ENCODE measurements at places on chromosomes 16 and 17.

- DNase-seq: no peak
Measured at GRCh38 chr16:75455677-75456076, 8.8 kb downstream of the TMEM170A start.

DNA sequence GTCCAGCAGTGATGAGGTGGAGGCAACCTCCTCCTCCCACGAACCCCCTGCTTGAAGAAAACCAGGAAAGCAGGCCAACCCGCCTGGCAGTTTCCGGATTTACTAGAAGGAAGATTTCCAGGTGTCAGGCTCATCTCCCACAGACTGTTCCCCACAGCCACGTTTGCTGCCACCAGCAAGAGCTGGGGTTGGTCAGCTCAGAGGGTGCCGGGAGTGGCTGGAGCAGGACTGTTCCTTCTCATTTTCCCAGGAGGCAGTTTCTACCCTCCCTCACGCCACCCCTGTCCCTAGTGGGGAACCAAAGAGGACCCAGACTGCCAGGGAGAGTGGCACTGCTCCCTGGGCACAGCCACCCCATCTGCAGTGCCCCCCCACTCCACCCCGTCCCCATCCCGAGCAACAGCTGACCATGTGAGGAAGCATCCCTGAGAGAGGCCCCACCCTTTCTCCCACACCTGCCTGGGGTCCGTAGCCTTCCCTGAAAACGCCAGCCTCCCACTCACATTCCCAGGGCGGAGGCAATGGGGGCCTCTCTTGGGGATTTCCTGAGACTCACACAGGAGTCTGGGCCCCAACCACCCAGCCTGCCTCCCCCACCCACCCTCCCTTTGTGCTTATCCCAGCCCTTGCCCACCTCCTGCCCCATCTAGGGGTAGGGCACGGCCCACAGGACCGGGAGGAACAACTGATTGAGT, 5.9 kb downstream of the KRT17 start:
- DNase-seq: no peak

DNA sequence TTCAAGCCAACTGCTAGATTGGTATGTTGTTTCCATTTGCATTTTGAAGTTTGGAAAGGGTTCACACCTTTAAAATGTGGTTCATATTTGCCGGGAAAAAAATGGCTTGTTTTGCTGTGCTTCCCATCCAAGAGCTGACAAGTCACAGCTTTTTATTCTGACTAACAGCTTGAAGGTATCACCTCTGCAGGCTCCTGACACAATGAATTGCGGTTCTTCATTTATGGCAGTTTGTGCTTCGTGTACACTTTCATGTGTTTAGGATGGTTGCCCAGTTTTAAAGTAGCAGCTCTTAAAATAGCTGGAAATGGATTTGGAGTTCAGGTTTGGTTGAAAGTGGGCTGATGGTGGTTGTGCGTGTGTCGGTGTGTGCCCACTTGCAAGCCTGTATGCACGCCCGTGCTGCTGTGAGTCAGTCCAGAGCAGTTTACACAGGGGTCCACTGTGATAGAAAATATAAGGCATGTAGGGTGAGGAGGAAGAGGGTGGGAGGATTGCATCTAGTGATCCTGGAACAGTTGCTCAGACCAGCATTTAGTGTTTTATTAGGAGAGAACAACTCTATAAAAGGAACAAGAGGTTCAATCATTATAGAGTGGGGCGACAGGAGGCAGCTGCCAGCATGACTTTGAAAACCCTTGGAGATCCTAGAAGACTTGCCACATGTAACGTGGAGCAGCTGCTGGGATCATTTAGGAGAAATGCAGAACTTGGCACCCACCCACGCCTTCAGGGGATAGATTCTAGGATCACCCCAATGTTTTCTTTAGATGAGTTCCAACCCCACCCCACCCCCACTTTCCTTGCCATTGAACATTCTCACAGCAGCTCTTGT, 108.0 kb upstream of the TBX2 start:
- no peak for DNase-seq

DNA sequence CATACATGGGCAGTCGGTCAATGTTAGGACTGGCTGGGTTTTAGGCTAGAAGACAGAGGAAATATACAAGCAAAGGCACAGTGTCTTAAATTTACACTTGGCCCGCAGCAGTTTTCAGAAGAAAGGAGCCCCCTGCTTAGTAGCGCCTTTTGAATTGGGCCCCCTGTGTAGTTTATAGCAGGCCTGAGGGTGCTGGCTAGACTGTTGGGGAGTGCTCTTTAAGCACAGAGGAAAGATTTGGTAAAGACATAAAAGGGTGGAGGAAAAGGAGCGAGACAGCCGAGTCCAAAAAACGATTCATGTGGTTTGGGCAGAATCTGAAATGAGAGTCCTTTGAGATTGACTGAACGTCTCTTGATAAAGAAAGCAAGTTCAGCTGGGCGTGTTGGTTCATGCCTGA, 10.6 kb downstream of the RMI2 start:
- no peak for DNase-seq

- no peak for DNase-seq
Measured at GRCh38 chr17:38604479-38605403, 1.0 kb downstream of the SRCIN1 start.

DNA sequence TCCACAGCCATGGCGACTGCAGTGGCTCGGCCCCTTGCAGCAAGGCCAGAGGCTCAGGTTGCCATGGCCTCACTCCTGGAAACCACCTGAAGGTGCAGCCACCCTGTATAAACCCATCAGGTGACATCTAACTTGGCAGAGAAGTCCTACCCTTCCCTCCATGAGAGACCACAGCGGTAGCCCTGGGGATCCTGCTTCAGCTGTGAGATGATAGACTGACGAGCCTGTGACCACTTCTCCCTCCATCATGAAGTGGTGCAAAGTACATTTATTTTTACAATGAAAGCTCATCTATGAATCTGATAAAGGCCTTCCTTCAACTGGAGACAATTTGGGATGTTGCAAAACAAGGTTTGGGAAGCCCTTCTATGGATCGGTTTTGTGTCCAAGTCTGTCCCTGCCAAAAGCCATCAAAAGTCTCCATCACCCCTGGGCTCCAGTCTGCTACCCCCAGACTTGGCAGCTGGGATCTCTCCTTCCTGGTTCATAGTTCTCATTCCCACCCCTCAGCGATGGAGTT, 1.8 kb downstream of the ZACN start:
- no peak for DNase-seq

GRCh38 chr17:60604686-60605334, 4.8 kb downstream of the PPM1D start:
- no peak for DNase-seq

GRCh38 chr17:20154286-20155000, 145.3 kb downstream of the SPECC1 start:
- DNase-seq: no peak

DNA sequence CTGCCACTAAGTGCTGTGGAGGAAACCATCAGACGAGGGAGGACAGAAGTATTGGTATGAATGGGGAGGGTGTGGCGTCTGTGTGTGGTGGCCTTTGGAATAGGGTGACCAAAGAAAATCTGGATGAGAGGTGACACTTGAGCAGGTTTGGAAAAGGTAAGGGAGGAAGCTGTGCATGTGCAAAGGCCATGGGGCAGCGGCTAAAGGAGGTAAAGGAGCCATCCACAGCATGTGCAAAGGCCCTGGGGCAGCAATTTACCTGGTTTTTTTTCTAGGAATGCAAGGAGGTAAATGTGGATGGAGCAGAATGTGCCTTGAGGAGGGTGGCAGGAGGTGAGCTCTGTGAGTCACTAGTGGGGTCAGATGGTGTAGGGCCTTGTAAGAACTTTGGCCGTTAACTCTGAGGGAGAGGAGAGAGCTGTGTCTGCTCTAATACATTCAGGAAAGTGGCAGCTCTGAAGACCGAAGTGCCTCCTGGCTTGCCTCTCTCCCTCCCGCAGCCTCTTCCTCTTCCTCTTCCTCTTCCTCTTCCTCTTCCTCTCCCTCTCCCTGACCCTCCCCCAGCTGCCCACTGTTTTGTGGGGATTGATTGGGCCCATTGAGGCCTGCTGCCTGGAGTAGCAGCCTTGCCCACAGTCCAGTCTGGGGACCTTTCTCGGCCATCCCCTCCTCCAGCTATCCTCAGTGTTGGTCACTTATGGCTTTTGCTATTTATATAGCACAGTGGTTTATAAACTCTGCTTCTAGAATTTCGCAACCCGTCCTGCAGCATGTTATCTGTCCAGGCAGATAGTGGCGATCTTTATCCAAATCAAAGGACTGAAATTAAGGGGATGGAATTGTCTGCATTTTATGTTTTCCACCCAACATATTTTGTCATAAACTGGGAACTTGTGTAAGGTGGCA, 38.7 kb downstream of the CMIP start:
- no peak for DNase-seq

DNA sequence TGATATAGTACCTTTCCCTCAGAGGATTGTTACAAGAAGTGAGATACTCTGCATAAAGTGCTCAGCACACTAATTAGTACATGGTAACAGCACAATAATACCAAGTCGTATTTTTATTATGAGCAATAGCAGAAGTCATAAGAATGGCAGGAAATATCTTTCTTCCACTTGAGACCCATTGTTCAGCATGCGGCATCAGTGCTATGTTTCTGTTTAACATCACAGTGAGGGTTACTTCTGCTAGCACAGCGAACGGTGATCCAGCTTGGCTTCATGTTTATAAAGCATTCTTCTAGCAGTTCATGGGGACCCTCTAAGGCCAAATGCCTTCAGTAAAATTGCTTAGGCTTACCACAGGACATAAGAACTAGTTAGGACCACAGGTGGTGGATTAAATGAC, 83.1 kb downstream of the MYO1D start:
- DNase-seq: no peak

DNA sequence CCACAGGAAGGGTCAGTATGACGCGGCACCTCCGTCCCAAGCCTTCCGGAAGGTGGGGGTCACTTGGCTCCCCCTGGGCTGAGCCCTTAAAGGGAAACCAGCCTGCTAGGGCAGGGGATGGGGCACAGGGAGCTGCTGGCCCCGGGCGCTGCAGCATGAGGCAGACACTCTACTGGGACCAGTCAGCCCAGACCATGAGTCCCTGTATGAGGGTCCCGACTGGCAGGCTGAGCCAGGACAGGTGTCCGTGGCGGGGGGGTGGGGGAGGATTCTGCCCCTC, 43.4 kb upstream of the ZC3H18 start:
- DNase-seq: no peak

GRCh38 chr16:85225257-85225656, 113.0 kb upstream of the CIBAR2 start:
- no peak for DNase-seq

- DNase-seq: no peak
Measured at GRCh38 chr16:50473356-50473945, 74.7 kb upstream of the NKD1 start.

GRCh38 chr16:76577003-76577402, 299.8 kb downstream of the CNTNAP4 start:
- no peak for DNase-seq

DNA sequence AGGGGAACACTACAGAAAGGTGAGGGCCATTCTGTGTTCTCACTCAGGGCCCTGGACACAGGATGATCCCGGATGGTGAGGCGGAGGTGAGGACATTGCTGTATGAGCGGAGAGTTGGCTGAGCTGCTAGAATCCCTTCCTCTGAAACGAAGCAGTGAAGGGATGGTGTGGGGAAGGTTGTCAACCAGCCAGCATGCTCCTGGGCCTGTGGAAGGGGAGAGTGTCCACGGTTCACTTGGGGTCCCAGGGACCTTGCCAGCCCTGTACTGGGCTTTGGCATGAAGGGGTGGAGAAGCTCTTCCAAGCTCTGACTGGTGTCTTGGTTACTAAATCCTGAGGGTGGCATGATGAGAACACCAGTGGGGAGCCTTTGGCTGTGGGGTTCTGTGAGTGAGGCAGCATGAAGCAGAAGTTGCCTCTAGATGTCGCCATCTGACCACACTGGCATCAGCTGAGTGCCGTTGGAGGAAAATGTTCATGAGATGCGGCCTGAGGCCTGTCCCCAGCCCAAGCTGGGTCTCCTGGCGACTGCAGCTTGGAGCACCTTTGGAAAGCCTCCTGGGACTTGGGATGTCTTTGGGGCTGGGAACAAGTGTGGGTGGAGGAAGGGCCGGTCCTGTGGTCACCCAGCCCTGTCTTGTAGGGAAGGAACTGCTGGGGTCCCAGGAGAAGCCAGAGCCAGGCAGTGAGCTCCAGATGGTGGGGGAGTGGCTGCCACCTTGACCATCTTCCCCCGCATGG, 14.8 kb downstream of the PDP2 start:
- DNase-seq: no peak

DNA sequence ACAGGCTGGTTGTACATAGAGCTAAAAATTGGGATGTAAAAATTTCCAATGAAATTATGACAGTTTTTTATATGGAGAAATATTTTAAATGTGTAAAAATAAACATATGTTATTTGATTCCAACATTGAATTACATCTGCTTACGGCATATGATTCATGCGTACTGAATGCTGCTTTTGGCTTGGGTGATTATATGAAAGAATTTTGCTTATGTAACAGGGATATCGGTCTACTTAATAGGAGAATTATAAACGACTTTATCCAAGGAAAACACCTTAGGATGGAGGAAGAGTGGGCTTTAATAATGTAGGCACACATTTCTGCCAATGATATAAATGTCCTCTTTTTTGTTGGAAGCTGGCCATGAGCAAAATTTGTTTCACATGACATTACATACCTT, 197.3 kb upstream of the GOT2 start:
- no peak for DNase-seq

DNA sequence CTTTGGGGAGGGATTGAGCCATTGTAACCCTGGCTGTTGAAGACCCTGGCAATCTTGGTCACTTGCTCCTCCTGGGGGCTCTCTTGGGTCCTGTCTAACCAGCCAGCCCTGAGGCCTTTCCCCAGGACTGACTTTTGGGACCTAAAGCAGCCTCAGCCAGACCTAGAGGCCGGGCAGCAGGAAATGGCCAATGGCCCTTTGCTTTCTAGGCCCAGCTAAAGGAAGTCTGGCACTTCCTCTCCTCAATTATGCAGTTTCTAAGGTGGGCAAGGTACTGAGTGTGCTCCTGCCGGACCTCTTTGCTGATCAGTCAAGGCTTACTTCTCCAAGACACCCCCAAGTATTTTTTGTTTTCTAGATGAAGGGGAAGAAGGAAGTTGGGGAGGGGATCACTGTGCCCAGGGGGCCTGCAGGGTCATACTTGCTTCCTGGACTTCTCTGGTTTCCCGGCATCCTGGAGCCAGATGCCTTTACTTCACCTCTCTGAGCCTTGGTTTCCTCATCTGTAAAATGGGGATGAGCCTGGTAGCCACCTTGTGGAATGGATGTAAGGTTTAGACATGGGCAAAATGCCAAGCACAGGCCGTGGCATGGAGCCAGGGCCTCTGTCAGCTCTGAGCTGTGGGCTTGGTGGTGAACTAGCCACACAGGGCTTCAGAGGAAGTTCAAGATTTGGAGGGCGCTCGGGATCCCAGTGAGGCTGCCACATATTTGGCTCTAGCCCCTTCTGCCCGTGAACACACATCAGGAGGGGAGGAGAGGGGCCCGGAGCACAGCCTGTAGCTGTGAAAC, 8.6 kb downstream of the CX3CL1 start:
- no peak for DNase-seq
